ENCODE measurements at places on chromosomes 2 and 18. TPM values are rescaled to one million over a fixed set of nuclear protein-coding genes. Genes with fewer than 3 reads are reported as not detected.

GRCh38 chr2:10083692-10084211, 3.5 kb upstream of the CYS1 start:
- DNase-seq = no peak

DNA sequence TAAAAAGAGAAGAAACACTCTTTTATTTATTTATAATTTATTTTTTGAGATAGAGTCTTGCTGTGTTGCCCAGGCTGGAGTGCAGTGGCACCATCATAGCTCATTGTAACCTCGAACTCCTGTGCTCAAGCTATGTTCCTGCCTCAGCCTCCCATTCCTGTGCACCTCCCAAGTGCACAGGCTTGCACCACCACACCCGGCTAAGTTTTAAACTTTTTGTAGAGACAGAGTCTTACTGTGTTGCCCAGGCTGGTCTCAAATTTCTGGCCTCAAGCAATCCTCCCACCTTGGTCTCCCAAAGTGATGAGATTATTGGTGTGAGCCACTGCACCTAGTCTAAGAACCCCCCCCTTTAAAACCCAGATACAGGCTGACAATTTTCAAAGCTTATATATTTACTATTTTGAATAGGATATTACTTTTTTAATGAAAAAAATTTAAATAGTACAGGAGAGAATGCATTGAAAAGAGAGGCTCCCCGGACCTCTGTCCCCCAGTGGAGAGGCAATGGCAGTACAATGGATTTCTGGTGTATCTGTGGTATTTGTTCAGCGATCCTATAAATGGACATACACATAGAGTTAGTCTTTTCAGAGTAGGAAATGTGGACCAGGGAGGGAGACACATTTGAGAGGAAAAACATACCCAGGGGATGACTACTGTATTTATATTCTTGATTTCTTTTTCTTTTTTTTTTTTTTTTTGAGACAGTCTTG, 48.1 kb upstream of the CNOT11 start:
- no peak for DNase-seq

DNA sequence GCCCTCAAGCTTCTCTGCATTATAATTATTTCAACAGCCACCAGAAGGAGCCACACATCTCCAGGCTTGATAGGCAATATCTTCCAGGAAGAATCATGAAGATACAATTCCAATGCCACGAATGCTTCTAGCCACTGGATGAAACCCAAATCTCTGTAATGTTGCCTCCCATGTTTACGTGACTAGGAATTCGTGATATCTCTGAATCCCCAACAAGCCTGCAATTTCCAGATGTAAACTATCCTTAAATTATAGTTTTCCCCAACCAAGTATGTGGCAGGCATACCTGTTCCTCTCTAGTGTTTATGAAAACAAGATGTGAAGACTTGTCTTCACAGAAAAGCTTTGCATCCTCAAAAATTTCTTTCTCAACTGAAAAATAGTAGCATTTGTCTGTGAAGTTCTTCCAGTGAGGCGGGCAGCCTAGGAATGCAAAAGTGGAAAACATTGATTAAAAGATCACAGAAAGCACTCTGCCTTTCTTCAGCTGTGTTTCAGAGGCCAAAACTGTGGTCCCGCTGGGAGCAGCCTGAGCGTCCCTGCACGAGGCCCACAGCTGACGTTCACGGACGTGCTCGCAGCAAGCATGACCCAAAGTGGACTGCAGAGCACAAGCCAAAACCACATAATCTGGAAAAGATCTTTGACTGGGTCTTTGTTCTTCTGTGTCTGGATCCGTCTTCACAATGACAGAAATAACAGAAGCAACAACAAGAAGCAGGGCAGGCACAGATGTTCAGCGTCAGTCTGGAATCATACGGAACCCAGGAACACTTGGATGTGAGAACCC, 65.1 kb upstream of the THOC1 start:
- no peak for DNase-seq

DNA sequence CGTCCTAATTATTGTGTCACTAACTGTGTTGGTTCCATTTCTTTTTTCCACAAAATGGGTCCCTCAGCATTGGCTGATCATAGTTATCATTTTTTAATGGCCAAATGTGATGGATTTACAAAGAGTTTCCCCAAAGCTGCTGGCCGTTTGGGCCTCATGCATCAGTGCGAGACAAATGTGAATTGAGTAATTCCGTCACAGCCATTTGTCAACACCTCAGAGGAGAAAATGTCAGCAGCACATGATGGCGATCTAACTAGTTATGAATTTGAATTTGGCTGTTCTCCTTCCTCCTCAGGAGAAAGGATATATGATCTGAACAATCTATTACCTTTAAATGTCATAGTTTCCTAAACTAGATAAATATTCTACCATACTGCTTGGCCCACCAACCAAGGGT, 54.9 kb upstream of the SP3 start:
- DNase-seq = no peak

GRCh38 chr2:231104115-231104713, 20.6 kb downstream of the HTR2B start:
- DNase-seq = peak; percentile 76

DNA sequence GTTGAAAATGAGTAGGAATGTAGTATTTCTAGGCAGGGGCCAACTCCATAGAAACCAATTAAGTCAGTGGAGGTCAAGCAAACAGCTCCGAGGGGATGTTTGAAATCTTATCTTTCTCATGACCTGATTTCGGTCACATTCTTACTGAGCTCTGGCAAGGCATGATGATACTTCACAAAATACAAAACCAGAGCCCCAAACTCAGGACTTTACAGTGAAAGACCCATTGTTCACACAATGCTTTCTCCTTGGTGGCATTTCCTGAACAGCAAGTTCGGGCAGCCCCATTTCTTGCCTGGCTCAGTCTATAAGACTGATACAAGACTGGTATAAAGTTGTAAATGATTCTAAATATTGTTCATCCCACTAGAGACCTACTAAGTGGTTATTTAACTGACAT, 53.3 kb downstream of the LAMA1 start:
- no peak for DNase-seq

DNA sequence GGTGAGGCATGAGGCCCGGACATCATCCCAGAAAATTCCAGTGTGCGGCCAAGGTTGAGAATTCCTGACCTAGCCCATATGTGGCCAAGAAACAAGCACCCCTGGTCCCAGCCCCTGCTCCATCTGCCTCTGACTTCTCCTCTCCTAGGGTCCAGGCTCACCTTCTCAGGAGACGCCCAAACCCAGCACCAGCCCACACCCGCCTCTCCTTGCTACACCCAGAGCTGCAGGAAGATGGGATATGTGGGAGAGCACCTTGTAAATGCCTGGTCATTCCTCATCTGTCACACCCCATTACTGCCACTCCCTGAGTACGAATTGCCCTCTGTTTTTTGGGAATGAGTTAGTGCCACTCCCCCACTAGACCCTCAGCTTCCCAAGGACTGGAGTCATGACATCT, 7.3 kb upstream of the ATP6V1B1 start:
- DNase-seq = no peak

DNA sequence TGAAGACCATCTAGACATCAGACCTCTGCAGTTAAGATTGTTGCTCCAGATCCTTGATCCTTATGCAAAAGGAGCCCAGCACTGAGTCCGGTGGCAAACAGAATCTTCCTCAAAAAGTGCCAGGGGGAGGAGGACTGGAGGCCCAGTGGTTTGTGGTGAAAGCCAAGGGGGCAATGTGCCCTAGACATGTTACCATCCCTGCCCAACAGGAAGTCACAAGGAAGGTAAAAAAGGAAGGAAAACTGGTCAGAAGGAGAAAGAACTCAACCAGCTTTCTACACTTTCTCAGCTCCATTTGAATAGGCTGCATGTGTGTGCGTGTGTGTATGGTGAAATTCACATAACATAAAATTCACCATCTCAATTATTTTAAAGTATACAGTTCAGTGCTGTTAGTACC, 25.0 kb upstream of the KDM3A start:
- DNase-seq = no peak

GRCh38 chr2:175574069-175574468, 392.6 kb upstream of the ATP5MC3 start:
- DNase-seq = no peak

GRCh38 chr2:15159751-15160177, 401.4 kb downstream of the NBAS start:
- peak; percentile 37 for DNase-seq

DNA sequence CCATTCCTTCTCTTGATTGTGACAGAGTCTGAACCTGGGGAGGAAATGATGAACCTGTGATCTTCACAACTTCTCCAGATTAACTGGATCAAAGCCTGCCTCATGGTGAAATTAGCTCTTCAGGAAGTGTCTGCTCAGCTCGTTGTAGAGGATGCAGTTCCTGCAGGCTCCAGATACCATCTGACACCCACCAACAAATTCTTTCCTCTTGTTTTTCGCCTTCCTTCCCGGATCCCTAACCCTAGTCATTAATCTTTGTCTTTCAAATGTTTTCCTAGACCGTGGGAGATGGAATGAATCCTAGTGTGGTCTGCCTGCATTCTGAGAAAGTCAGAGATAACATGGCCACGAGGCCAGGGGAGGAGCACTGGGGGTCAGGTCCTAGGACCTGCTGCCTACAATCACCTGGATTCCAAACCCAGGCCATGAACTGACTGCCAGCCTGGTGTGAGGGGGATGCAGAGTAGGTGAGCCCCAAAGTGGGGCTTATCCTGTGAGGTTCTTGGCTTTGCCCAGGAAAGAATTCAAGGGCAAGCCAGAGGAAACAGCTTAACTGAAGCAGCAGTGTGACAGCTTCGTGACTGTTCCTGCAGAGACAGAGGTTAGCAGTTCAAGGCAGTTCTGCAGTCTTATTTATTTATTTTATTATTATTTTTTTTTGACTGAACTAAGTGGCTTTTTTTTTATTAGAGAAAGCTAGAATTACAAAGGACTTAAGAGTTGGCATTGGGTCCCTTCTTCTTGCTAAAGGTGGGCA, 67.8 kb downstream of the DIPK1C start:
- no peak for DNase-seq

DNA sequence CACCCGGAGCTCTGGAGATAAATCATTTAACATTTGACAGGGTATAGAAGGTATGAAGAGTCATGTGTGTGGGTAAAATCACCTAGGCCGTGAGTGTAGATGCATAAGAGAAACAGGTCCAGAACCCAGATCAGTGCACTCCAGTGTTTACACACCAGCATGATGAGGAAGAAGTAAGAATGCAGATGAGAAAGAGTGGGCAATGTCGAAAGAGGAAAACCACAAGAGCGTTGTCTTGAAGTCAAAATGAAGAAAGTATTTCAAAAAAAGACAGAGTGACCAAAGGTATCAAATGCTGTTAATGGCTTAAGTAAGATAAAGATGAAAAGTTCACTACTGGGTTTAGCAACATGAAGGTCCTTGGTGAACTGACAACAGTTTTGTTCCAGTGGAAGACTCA, 32.0 kb upstream of the PLB1 start:
- DNase-seq = no peak

GRCh38 chr2:60046529-60046928, 506.9 kb downstream of the BCL11A start:
- DNase-seq = no peak

GRCh38 chr2:222724208-222724607, 52.8 kb downstream of the MOGAT1 start:
- DNase-seq = no peak

DNA sequence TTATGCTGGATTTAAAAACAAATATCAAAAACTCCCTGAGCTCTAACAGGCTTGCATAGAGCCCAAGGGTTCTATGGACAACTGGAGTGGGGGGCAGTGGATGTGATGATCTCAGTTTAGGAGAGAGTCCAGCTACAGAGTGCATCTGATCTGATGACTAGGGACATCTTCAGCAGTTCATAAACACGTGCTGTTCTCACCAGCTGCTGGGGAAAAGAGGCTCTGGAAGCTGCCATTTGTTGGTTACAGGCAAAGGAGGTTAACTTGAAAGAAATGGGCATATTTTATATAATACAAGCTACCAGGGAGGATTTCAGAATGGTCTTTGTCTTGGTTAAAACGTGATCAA, 36.0 kb upstream of the ZNF396 start:
- no peak for DNase-seq

DNA sequence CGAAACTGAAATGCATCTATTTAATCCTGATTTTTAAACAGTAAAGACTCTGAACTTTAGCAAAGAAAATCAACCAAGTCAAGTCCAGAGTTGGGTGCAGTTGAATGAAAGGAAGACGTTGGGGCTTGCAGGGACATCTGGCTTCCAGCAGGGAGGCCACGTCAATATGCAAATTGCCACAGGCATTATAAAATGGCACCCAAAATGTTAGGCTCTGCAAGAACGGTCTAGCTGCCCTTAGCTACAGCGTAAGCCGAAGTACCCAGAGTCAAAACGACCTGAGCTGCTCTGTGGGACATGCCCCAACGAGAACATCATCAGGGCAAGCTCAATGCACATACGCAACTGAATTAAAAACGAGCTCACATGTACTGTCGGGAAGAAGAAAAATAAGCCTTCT, 30.7 kb downstream of the DOCK10 start:
- no peak for DNase-seq

DNA sequence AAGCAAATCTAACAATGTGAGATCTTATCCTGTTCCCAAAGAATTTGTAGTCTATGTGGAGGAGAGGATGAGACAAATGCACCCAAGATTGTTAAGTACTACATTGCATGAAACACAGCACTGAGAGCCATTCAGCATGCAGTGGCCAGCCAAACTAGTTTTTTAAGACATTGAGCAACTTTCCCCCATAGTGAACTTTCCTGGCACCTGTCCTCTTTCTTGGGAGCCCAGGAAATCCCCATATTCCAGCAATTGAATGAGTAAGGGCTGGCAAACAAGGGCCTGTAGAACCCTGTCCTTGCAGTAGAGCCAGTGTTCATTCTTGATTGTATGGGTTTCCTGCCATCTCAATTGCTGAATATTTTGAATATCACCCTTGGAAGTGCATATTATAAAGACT, 58.8 kb upstream of the FIGN start:
- no peak for DNase-seq

DNA sequence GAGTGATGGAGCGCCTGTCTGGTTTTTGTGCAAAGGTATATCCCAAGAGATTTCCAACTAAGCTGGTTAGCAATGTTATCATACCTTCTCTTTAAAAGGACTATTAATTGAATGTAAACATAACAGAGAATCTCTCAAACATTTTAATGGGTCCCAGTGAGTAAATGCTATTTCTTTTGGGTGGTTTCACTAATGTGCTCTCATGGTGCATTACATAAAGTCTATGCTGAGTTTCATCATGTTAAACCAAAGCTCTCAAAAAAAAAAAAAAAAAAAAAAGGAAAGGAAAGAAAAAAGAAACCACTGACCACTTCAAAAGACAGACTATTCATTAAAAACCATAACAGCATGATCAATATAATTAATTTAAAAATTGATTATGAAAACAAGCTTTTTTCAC, 119.1 kb upstream of the SCN1A start:
- DNase-seq = no peak

- DNase-seq = peak; percentile 67
Measured at GRCh38 chr18:21179590-21180220, 62.3 kb upstream of the GREB1L start.

DNA sequence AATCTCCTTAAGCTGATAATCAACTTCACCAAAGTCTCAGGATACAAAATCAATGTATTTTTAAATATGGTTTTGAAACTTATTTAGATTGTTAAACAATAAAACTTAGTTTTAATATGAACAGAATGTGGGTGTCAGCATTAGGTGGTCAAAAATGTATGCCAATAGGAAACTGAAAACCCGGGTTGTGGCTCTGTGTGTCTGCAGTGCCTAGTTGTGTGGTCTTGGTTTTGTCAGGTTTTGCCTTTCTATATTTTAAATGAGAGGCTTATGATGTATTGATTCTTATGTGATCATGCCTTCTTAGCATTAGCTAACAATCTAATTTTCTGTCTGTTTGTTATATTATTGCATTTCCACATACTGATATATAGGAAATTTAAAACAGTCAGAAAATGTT, 227.8 kb downstream of the ZNF407 start:
- DNase-seq = no peak

TTN gene
- 12.8 TPM for total RNA-seq

ABCG5 gene
- total RNA-seq = not detected

ZNF2 gene
- 4.5 TPM for total RNA-seq

DSC1 gene
- total RNA-seq = 0.13 TPM

ANTXR1 gene
- not detected for total RNA-seq

VSNL1 gene
- not detected for total RNA-seq

Data from activated CD8-positive, alpha-beta T cell treated with anti-CD3 and anti-CD28 coated beads, Interleukin-2, amount 10 ng/mL, durations not matched to agents 7 days and 5 days (primary cell).